Testis (tissue), 5 donors: ENCODE measurements at places on chromosomes 4 and X.

DNA sequence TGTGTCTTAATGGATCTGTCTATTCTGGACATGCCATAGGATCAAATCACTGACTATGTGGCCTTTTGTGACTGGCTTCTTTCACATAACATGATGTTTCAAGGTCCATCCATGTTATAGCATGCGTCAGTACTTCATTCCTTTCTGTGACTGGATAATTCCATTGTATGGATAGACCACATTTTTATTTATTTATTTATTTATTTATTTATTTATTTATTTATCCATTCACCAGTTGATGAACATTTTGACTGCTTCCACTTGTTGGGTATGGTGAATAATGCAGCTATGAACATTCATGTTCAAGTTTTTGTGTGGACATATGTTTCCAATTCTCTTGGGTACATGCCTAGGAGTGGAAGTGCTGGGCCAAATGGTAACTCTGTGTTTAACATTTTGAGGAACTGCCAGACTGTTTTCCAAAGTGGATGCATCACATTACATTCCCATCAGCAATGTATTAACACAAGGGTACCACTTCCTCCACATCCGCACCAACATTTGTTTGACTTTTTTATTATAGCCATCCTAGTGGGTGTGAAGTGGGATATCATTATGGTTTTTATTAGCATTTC lies 14.0 kb downstream of the RTL5 start:
- no peak for DNase-seq

DNA sequence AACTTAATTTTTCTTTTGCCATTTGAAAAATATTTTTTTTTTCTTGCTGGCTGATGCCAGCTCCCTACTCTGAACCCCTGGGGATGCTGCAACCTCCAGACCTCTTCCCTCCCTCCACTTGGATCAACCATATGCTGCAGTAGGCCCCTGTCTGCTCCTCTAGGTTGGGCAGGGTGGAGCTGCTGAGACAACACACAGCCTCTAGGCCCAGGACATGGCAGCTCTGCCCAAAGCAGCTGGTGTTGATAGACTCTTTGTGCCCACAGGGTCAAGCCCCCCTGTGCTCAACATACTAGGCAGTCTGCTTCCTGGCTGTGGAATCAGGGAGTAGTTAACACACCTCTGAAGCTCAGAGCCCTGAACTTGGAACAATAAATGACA lies 19.9 kb upstream of the CLNK start:
- no peak for DNase-seq

DNA sequence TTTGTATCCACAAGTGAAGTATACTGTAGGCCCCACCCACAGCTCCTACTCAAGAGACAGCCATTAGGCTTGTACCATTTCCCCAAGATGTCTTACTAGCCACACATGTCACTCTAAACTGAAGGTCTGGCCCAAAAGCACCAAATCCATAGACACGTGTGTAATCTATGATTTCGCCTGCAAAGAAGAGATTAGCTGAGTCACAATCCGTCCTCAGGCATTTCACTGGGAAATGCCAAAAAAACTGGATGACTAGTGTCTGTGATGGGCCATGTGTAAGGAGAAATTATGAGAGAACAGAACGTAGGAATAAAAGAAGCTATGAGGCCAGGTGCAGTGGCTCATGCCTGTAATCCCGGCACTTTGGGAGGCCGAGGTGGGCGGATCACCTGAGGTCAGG lies 21.9 kb upstream of the RP2 start:
- no peak for DNase-seq

- no peak for DNase-seq
Measured at GRCh38 chr4:91279899-91280298, 1023.9 kb upstream of the GRID2 start.

GRCh38 chr4:184097241-184097605 lies 120.5 kb downstream of the ENPP6 start:
- peak; percentile 80 for DNase-seq

DNA sequence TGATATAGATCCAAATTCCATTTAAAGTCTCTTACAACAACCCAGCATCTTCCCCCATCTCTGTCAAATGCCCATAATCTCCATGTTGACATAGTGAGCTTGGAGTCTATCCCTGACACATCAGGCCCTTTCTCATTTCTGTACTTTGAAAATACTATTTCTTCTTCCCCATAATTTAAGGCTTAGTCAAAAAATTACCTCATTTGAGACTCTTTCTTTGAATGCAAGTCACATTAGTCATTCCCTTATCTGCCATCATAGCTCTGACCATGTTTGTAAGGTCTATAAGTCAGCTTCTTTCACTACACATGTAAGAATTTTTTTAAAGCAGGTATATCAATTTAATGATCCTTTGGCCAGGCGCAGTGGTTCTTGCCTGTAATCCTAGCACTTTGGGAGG lies 99.9 kb downstream of the DDX60 start:
- no peak for DNase-seq

- no peak for DNase-seq
Measured at GRCh38 chr4:71346710-71347109, 7.9 kb downstream of the SLC4A4 start.

DNA sequence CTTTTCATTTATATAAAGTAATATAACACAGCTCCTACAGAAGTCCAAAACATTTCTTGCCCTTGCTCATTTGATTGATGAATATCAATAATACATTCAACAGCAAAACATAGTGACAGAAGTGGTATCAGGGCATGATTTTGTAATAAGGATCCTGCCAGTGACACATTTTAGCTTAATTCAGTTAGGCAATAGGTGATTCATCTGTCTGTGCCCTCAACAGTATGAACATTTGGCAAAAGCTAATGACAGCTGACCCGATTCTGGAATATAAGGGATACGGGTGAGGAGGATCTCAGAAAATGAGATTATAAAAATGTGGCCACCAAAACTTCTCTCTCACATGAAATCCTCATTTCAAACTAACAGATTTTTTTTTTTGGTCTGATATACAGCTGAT lies 294.0 kb downstream of the CAMK2D start:
- DNase-seq = no peak

DNA sequence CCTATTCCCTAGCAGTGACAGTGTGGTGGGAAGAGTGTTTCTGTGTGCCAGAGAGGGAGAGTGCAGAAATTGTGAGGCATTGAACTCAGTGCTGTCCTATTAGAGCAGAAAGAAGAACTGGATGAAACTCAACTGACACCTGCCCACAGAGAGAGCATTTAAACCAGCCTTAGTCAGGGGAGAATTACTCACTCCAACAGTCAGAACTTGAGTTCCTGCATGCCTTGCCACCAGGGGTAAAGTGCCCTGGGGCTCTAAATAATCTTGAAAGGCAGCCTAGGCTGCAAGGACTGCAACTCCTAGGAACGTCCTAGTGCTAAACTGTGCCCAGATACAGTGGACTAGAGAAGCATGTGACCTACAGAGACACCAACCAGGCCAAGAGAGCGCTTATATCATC lies 12.8 kb downstream of the CYSLTR1 start:
- DNase-seq = no peak

DNA sequence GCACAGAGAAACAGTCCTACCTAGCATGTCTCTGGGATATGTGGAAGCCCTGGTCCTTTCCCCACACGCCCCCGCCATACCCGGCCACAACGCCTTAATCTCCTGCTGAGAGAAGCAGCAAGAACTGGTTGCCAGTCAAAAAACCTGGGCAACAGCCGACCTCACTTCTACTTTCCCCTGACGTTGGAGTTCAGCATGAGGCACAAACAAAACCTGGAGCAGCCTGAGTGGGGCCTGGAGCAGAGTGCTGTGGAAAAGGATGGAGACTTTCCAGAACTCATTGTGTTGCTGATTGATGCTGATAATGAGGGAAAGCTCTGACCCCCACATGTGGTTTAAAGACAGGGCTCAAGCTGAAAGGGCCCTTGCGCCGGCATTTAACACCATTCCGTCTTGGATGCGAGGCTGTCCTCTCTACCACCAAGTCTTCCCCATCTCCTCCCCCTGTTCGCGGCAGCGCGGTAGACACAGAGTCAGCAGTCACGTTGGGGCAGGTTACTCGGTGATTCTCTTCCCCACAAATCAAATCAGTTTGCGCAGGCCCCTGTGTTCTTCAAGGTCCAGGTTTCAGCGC lies 666 bp downstream of the CCDC158 start:
- no peak for DNase-seq

GRCh38 chr4:88147799-88148217 lies 10.6 kb downstream of the ABCG2 start:
- no peak for DNase-seq

DNA sequence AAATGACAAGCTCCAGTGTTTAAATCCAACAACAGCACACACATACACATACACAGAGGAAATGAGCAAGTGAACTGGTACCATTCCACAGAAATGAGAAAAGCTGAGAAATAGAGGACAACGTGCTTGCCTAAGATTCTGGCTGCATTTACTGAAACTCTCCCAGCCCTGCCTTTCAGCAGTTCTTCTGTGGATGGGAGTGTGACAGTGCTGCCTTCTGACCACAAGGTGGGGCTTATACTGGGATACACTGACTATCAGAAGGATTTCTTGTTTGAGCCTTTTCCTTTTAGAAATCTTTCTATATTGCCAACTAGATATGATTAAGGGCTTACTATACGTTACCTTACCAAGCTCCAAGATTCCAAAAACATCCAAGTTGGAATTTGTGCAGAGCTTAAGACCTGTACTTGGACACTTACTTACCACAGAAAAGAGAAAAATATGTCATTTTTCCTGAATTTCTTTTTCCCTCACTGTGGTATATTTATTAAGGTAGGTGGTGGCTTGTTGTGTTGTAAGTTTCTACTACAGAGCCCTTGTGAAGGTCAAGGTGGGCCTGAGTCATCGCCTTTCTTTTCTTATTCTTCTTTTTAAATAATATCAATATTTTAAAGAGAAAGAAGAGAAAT lies 10.7 kb upstream of the CXCL8 start:
- peak; percentile 70 for DNase-seq

DNA sequence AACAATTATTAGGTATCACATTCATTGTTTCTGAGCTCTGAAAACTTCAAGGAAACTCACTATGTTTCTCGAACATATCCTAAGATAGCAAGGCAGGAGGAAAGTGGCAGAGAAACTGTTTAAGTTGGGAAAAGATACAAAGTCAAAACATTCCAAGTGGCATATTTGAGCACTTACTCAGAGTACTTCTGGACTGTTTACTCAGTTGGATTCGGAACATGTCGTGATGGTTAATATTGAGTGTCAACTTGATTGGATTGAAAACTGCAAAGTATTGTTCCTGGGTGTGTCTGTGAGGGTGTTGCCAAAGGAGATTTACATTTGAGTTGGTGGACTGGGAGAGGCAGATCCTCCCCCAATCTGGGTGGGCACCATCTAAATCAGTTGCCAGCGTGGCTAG lies 298.3 kb downstream of the IL1RAPL2 start:
- DNase-seq = no peak

DNA sequence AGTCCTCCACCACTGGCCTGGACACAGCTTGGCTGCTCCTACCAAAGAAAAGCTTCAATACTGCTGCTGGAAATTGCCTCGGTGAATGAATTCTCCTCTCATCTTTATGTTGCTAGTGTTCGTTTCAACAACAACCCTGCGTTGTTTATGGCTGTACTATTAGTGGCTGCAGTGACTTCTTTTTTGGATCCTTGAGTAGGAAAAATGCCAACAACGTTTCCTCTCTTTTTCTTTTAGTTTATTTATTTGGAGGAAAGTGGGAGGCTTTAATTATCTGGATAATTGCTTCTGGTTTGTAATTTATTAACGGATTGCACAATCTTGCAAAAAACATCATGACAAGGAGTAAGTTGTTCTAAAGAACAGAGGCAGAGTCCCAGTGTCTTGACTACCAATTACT lies 464.1 kb upstream of the TRAM1L1 start:
- no peak for DNase-seq

GRCh38 chrX:22739276-22739675 lies 260.5 kb upstream of the DDX53 start:
- DNase-seq = no peak

DNA sequence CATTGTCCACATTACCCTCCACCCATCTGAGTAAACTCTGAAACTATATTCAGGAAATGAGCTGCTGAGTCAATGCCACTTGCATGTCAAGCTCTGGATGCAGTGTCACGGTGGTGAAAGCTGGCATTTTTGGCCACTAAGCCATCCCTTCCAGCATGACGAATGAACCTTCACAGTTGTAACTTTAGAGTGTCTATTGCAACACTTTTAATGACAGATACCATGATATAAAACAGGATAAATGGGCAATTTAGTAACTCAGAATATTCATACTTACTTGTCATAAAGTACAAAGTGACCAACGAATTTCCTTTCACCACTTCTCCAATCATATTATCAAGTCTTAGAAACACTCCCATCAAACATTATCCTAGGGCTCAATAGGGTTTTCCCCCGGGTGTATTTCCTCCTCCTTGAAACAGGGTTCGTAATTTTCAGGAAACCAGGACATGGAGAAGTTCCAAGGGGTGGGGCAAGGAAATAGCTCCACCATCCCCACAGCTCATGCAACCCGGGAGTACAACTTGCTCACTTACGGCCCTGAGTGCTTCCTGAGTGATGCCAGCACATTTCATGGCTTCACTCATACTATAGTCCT lies 73.1 kb downstream of the MTHFD2L start:
- no peak for DNase-seq

GRCh38 chrX:46666831-46667230 lies 92.1 kb downstream of the SLC9A7 start:
- DNase-seq = no peak

DNA sequence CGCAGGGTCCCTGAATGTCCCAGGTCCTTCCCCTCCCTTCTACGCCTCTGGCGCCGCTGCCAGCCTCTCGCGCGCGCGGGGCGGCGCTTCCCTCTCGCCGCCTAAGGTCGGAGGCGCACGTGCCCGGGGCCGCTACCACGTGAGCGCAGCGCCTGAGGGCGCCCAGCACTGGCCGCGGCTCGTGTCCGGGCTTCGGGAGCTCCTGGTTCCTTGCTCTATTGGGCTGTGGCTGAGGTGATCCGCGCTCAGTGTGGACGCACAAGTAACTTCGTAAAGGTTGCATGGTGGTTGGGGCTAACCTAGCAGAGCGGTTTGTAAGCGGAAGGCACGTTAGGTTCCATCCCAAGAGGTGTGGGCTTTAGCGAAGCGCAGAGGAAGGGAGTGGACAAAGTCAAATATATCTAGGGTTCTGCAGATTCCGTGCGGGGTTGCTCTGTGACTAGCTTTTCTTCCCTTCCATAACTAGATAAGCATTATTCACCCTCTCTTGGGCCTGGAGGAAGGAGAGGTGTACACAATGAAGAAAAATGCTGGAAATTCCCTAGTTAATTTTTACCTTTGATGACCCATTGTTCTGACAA lies 1.8 kb downstream of the TLL1 start:
- peak; percentile 72 for DNase-seq

GRCh38 chrX:49761481-49761880 lies 65.7 kb upstream of the PAGE1 start:
- no peak for DNase-seq

DNA sequence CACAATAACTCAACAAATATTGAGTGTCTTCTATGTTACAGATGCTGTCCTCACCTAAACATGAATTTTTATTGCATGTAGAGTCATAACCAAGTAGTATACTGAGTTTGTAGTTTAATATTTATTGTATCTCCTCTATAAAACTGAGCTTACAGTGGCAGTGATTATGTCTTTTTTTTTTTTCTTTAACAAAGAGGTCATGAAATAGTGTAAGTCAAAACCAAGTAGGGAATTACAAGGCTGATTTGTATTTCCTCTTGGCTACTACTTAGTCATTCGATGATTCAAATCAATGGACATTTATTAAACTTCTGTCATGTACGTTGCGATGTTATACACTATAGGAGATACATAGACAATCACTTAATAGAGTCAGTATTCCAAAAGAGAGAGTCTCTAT lies 48.4 kb downstream of the IL15 start:
- DNase-seq = no peak

- no peak for DNase-seq
Measured at GRCh38 chr4:98603683-98604521, 54.5 kb downstream of the TSPAN5 start.
